ENCODE measurements at places on chromosomes 11 and 22.

DNA sequence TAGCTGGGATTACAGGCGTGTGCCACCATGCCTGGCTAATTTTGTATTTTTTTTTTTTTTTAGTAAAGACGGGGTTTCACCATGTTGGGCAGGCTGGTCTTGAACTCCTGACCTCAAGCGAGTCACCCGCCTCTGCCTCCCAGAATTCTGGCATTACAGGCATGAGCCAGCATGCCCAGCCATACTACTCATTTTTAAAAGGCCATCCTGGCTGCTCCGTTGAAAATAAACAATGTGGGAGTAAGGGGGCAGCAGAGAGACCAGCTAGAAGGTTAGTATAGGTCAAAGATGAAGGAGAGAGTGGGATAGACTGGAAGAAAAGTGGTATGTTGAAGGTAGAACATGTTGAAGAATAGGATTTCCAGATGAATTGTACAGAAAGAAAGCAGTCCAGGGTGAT lies 17.6 kb upstream of the LIN7C start:
- DNase-seq: no peak

GRCh38 chr11:112050721-112051120 lies 23.1 kb downstream of the PIH1D2 start:
- DNase-seq: no peak

DNA sequence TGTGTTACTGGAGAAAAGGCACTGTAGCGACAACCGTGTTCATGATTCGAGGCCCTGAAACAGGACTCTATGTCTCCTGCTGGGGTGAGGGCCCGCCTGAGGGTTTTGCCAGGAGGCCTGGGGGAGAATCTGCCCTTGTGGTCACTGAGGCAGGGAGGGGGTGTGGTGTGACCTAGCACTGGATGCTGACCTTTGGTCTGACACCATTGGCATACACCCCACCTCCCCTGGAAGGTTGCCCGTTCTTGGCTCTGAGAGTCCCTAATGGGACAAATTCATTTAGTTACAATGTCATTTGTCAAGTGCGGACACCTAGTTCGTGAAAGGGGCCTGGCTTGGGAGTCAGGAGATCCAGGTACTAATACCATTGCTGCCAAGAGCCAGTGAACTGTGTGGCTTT lies 29.0 kb downstream of the NECTIN1 start:
- DNase-seq: no peak

DNA sequence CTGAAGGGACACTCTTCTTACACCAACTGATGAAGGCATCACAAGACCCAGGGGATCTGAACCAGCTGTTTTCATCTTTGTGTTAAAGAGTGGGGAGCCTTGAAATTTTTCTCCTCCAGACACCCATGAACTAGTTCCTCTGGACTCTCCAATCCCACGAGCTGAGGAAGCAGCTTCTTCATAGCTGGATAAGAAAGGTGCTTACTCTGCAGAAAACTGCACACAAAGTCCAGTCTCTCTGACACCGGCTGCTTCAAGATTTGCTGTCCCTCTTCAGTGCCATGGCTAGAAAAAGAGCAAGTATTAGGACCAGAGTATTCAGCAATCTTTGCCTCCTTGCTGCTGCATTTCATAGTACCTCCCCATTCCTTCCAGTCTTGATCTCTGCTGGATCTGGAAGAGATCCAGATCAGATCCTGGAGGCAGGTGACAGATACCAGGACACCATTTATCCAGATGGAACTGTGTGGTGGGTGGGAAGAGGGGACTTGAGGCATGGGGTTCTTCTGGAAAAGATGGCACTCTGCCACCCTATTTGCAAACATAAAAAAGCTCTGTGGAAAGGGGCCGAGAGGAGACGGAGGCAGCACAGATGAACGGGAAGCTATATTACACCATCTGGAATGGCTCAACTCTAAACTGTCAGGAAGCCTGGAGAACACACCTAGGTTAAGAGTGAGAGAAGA lies 25.5 kb downstream of the IL18BP start:
- no peak for DNase-seq

- no peak for DNase-seq
Measured at GRCh38 chr11:111403051-111403726, 24.1 kb upstream of the POU2AF1 start.

DNA sequence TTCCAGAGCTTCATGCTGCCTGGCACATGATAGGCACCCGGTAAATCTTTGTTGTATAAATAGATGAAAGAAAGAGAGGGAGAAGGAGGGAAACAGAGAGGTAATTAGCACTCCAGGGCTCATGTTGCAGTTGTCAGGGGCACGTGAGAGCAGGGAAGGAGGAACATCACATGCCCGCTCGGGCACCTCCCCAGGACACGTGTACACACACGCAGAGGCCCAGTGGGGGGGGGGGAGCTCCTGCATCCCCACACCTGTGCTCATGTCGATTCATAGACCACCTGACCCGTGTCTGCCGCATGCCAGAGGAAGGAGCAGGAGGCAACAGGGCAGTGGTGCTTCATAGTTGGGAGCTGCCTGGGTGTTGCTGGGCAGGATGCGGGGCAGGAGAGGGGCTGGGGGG lies 37.1 kb upstream of the NNMT start:
- DNase-seq: no peak

GRCh38 chr11:47852053-47852452 lies 3.9 kb upstream of the NUP160 start:
- no peak for DNase-seq

DNA sequence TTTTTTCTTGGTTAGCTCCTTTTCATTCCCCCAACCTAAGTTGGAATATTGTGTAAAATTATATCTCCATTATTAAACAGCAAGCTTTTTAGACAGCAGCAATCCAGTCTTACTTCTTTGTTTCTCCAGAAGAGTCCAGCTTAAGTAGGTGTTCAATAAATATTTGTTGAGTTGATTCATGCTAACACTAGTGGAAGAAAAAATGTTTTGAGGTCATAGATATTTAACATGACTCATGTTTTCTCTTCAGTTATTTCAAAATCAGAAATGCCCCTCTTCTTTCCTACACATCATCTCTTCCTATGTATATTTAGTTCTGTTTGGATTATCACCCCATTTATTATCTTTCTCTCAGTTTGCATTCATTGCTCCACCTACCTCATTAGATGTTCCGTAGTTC lies 20.3 kb downstream of the CCDC83 start:
- no peak for DNase-seq

DNA sequence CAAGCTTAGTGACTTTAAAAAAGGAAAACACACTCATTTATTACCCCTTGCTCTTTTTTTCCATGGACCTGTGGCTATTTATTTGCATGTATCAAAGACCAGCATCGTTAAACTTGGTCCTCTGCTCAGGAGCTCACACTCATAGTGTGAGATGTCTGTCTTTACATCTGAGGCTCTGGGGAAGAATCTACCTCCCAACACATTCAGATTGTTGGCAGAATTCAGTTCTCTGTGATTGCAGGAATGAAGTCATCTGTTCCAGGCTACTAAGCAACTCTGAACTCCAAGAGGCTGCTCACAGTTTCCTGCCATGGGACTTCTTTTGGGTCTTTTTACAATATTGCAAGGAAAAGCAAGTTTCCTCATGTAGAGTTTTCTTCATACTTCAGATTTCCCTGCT lies 138.8 kb downstream of the LRRC4C start:
- DNase-seq: no peak

- DNase-seq: no peak
Measured at GRCh38 chr11:117860139-117860538, 16.3 kb downstream of the FXYD6 start.

Data from CD4-positive, alpha-beta T cell treated with Interleukin-10 for 1 hour (primary cell).